ENCODE measurements at places on chromosomes 13 and 19.
A peak's percentile ranks its signal among the peaks of the same experiment; 100 is the strongest.

DNA sequence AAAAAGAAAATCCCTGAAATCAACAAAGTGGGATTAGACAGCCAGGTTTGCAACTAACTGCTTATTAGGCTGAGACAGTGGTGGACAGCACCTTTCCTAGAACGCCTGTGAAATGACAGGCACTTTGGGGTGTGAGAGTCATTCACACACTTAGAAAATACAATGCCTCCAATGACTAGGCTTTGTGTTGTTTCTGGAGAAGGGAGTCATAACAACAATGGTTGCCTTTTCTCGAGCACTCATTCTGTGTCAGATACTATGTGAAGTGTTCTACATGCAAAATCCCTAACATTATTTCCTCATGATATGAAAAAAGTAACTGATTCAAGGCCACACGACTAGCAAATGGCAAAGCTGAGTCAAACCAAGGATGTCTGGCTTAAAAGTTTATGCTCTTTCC is 41.2 kb downstream of the SACS start:
- DNase-seq = no peak

GRCh38 chr13:113995051-113995601 is 21.2 kb upstream of the C13orf46 start:
- no peak for DNase-seq

- DNase-seq = no peak
Observed at GRCh38 chr19:3458229-3459088, 21.9 kb downstream of the SMIM24 start.

GRCh38 chr13:44271031-44271455 is 102.6 kb upstream of the SERP2 start:
- no peak for DNase-seq

DNA sequence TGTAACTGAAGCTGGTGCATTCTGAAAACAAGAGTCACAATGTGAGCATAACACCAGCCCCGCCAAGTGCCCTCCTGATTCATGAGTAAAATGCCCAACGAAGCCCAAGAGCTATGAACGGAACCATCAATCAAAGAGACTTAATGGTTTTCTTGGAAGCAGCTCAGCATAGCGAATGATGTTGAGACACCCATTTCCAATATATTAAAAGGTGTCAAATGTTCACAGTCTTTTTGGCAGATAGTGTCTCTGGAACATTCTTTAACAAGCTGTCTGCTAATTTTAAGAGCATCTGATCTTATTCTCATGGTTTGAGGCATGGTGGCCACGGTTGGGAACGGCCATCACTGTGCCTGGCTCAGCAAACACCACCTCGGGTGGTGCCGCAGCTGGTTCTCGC is 133.4 kb upstream of the USP29 start:
- no peak for DNase-seq

DNA sequence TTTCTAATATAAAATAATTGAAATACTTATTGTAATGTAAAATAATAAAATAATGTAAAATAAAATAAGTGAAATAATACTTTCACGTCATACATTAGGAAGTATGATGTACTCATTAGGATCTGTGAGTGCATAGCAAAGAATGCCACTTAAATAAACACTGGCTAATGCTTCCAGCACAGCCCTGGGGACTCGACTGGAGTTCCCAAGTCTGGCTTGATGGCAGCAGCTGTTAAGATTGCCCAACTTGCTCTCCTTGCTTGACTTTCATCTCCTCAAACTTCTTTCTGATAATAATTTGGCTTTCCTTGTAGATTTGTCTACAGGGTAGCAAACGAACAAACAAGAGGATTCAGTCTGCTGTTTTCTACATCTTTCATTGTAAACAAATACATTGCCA is 191.9 kb downstream of the COG6 start:
- no peak for DNase-seq

GRCh38 chr19:6482343-6482686 is 728 bp upstream of the DENND1C start:
- DNase-seq = no peak

GRCh38 chr19:3516675-3517207 is 10.6 kb downstream of the FZR1 start:
- no peak for DNase-seq

DNA sequence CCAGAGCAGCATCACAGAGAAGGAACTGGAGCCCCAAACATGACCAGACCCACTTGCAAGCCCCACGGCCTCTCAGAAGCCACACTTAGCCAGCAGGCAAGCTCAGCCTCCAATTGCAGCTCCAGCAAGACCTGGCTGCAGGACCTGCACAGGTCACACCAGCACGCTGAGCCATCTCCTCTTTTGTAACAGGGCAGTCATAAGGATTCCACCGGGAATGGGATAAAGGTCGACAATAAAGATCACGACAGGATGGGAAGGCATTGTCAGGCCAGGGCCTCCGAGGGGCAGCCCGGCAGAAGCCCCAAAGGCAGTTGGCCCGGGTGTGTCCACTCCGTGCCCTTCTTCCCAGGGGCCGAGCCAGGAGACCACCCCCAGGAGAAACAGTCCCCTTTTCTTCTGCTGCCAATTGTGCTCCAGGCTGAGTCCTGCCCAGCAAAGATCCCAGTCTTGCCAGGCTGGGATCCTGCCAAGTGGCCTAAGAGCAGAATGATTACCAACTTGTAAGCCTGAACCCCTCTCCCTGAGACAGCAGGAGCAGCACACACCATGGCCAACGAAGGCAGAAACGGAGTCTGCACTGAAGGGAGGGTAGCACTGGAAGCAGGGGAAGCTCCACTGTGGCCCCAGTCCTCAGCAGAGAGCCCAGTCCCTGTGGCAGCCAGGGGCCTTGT is 12.5 kb downstream of the PEPD start:
- DNase-seq = no peak

DNA sequence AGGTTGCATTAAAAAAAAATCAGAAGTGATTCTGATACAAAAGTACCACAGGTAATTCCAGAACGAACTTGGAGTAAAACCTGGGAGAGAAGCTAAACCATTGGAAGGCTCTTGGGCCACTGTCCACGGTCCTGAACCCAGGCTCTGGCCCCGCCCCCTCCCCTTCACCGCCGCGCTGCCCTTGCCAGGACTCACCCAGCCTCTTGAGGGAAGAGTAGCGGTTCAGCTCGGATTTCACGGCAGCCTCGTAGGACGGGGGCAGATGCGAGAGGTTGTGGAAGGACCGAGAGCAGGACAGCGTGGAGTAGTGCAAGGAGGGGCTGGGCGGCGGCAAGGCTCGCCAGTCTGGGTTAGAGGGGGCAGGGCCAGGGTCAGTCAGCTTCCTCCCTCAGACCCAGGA is 5.7 kb downstream of the SHISA7 start:
- peak; percentile 67 for DNase-seq

GRCh38 chr13:99255271-99255670 is 2.9 kb downstream of the GPR18 start:
- peak; percentile 27 for DNase-seq

Data from NB4 (cell line).